Stromal cell of bone marrow (primary cell): ENCODE measurements at places on chromosomes 3 and 15.

GRCh38 chr15:71436854-71437253, 321.6 kb downstream of the THSD4 start:
- DNase-seq, result no peak

DNA sequence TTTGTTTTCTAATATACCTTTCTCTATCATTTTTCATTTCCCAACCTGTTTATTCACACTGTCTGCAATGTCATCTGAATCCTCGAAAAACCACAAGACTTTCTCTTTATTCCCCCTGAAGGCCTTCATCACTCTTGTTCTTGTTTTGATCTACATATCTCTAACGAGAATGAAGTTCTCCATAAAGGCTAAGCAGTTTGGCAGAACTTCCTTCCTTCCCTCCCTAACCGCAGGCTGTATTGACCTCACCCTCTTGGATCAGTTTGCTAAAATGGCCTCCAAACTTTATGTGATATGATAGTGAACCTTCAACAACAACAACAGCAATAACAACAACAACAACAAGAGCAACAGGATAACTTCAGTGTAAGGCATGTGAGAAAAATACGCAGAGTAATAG, 392.8 kb downstream of the TIGIT start:
- no peak for DNase-seq

- DNase-seq, result no peak
These were observed 21.9 kb downstream of the HCN4 start for GRCh38 chr15:73346735-73347312.

DNA sequence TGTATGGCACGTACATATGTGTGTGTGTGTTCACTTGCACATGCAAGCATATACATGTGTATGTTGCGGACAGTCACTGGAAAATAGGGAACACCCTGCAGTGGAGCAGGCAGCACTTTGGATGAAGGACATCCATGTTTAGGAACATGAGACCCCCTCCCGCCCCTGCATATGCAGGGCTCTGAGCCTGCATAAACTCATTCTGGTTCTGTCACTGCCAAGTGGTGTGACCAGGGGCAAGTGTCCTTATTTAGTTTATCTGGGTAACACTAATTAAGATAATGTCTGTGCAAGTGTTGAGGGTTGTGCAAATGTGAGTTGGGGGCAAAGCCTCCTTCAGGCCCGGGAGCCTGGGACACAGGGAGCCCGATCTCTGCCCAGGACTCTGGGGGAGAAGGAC, 105.7 kb downstream of the CORO2B start:
- no peak for DNase-seq

DNA sequence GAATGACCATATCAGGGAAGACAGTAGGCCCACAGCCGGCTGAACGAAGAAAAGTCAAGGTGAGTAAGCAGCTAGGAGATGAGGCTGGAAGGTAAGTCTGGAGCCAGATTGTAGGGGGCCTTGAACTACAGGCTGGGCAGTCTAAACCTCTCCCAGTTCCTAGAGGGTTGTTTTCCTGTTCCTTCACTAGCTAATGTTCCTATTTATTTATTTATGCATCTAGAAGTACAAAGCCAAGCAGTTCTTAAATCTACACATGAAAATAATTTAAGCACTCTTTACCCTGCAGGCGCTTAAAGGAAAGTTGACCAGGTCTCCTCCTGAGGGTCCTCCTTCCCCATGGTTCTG, 3.7 kb downstream of the ACAA1 start:
- DNase-seq, result no peak

DNA sequence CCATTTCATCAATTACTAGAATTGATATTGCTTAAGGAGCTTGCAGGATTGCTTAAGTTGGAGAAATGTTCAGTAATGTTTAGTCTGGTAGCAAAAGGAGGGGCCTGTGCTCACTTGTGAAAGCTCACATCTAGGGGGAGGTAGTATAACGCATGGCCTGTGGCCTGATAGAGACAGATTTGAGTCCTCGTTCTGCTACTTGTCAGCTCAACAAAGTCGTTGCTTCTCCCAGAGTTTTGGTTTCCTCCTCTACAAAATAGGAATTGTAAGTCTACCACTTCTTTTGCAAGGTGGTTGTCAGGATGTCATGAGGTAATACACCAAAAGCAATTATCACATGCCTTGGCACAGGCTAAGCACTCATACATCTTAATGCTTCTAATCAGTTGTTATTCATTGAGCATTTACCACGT, 1.3 kb downstream of the ST3GAL6 start:
- no peak for DNase-seq

DNA sequence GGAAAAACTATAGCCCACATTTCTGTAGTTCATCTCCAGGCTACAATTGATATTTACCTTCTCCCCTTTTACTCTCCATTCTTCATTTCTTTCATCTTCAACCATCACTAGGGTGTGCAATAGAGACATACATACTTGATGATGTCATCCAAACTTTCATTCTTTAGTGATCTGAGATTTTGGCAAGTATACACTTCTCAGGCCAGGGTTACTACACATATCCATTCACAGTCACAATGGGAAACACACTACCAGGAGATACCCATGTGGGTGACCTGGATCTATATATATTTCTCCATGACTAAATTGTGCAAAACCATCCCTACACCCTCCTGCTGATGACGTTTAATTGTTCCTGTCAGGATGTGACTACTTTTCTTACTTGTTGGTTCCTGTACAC, 769.5 kb upstream of the DPPA4 start:
- no peak for DNase-seq

- peak; percentile 2 for DNase-seq
These were observed 977 bp downstream of the CDC25A start for GRCh38 chr3:48187301-48187578.

- no peak for DNase-seq
These were observed 54.2 kb downstream of the PIK3R4 start for GRCh38 chr3:130692455-130692854.

DNA sequence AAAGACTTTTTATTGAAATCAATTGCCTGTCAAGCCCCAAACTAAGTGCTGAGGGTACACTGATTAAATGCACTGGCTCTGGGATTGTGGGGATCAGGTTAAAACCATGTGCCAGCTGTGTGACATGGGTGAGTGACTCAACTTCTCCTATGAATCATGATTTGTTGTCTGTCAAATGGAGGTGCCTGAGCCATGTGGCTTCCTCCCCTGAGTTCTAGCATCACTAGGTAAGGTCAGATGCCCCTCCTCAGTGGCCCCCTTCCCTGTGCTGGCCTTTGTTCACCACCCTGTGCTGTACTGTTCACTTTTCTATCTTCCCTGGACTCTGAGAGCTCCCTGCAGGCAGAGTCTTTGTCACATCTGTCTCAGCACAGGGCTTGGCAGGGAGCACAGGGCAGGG, 43.6 kb upstream of the ATP2B2 start:
- DNase-seq, result peak; percentile 19

DNA sequence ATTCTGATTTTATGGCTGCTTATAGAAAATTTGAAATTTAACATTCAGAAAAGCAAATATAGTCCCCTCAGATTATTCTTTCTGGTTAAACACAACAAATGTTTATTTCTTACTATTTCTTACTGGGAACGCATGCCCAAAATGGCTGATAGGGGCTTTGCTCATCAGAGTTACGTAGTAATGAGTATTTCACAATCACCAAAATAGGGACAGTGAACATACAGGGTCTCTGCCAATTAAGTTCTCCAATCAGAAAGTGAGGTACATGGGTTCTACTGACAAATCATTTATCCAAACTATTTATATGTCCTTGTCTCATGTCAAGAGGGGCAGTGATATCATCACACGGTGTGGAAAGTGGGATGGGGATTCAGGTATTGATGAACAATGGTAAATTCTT, 154.5 kb downstream of the BCHE start:
- no peak for DNase-seq

- DNase-seq, result peak; percentile 12
These were observed 353.0 kb downstream of the PLOD2 start for GRCh38 chr3:145807990-145808389.

DNA sequence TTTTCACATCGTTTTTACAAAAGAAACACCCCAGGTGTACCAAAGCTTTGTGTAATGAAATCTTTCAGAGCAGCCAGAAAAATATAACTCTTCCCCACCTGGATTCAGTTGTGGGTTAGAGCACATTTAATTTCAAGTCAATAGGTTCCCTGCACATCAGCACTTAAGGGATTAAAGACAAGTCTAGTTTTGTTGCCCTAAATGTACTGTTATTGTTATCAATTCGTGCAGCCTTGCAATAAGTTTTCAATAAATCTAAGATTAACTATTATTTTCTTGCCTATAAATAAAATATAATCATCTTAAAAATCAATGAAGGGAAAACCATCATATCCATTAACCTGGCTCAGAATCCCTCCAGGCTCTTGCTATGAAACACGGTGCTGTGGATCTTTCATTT, 172.5 kb upstream of the CDIN1 start:
- DNase-seq, result no peak

DNA sequence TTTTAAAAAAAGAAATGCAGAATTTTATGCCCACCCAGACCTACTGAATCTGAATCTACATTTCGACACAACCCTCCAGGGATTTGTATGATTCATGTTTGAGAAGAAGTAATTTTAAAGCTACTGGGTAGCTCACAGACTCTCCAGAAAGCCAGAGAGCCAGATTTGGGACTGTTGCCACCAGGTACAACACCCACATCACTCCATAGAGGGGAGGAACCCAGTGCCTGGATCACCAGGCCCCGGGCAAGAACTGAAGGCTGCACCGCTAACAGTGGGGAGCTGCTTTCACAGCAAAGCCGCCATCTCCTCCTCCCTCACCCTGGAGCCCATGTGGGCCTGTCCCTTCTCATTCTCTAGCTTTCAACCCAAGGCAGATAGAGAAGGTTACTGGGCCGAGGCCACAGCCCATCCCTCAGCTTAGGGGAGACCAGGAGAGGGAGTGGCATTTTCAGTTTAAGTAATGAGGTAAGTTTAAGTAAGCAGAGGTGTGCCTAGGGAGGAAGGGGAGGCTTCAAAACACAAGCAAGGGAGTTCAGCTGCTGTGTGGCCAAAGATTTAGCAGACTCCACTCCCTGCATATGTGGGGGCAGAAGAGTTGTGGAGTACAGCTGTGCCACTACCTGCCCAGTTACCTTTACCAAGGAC, 109.8 kb downstream of the IL12A start:
- DNase-seq, result peak; percentile 54

GRCh38 chr3:152834191-152834775, 648 bp upstream of the P2RY1 start:
- no peak for DNase-seq

DNA sequence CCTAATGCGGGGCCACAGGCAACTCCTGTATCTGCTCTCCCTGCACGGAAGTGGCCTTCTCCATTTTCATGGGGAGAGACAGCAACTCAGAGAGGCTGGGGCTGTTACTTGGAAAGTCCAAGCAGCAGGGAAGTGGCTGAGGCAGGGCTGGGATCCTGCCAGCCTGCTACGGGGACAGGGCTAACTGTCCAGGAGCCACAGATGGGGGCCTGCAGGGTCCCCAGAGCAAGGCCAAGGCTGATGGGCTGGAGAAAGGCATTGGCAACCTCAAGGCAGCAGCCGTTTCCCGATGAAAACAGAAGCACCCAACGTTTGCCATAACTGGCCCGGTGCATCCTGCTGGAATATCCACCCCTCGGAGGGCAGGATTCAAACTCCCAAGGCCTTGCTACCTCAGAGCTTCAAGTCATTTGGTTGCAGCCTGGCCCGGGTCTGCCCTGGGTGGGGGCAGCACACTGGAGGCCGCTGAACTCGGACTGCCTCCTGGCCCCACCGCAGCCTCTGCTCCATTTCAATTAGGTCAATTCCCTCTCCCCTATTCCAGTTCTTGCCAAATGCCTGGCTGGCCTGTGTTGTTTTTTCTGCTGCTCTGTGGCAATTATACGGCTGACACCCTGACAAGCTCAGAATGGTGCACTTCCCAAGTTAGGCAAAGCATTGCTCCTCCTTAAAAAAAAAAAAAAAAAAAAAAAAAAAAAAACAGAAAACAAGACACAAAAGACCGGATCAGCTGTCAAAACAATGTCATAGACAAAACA, 143.5 kb downstream of the NUP210 start:
- DNase-seq, result no peak

DNA sequence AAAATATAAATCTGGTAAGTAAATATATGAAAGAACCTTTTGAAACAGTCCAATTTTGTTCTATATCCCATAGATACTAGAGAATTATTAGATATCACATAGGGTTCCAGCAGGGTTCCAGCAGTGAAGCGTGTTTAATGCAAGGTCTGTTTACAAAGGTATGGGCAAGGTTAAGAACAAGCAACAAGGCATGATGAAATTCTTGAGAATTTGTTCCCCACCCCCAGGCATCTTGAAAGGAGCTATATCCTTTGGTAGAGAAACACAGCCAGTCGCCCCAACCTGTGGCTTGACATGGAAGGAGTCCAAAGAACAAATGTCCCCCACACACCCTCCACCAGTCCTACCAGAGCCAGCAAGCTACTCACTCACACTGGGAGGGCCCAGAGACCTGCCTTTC, 18.6 kb upstream of the FNDC3B start:
- no peak for DNase-seq
